Substantia nigra (tissue), 51 donors: ENCODE measurements at places on chromosomes 6 and 20.

DNA sequence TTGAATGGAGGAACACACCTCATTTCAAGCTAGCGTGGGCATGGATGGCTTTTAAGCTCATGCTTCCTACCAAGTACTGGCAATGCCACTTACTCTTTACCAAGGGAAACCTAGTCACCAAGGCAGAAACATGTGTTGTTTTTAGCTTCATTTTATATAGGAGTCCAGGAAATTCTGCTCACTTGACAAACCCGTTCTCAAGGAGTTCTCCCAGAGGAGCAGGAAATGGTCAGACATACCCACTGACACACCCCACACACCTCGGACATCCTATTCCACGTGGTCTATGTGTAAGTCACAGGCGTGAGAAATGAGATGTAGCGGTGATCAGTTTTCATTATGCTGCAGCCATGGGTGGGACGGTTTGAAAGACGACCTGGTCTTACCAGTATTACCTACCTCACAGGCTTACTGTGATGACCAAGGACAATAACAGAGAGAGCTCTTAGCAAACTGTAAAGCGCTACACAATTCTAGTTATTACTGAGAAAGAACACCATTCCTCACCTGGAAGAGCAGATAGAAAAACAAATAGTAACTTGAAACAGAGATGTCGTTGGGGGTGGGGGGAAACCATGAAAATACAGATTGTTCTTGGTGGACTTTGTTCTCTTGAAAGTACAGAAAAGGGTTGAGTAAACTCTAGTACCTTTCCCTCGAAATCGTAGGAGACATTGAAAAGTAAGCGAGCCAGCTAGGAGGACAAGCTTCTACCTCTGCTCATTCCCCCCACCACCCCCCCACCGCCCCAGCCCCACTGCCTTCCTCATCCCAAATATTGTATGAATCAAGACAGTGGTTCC is 1.7 kb downstream of the CNKSR3 start:
- DNase-seq, result no peak

- DNase-seq, result no peak
Measured at GRCh38 chr20:20786428-20786827, 74.0 kb upstream of the RALGAPA2 start.

DNA sequence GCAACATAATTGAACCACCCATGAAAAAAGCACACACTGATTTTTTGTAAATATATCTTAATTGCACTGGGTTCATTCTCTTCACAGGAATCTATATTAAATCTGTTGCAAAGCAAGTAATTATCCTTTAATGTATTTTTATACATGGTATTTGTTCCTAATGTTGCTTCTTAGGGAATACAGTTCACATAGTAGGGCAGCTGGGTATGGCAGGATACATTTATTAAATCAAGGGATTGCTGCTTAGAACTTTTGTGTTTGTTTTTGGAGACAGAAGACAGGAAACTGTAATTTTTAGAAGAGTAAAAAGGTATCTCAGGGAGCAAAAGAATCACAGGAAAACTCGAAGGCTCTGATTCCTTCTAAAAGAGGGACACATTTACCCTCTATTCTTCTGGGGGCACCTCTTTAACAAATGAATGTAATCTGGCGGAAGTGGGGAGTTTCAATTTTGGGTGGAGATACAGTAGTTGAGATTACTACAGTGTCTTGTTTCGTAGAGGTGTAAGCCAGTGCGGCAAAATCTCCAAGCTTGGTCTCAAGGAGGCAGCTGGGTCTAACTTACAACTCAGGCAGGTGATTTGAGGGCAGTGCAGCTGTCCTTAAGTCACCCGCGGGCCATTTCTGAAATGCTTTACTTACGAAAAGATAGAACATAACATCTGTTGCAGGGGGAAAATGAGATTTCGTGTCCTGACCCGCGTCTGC is 812 bp upstream of the SMIM13 start:
- DNase-seq, result peak; percentile 69

GRCh38 chr6:50925548-50925947 is 106.9 kb downstream of the TFAP2B start:
- no peak for DNase-seq

DNA sequence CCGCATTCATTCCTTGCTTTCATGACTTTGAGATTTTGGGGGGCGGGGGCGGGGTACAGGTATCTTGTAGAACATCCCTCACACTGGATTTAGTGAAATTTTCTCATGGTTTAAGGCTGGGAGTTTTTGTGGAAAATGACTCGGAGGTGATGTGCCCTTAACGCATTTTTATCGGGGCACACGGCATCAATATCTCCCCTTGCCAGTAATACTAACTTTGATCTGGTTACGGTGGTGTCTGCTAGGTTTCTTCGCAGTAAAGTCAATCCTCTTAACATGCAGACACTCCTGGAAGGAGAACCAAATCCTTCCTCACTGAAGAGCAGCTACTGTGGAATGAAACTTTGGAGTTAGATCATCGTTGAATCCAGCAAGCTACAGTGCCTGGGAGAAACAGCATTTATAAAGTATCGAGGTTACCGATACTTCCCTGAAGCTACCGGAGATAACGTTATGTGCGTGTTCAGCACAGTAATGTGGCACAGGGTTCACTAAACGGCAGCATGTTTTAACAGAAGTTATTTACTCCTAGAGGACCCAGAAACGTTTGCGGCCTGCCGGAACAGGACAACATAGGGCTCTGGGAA is 1.2 kb upstream of the DYNLRB1 start:
- no peak for DNase-seq

DNA sequence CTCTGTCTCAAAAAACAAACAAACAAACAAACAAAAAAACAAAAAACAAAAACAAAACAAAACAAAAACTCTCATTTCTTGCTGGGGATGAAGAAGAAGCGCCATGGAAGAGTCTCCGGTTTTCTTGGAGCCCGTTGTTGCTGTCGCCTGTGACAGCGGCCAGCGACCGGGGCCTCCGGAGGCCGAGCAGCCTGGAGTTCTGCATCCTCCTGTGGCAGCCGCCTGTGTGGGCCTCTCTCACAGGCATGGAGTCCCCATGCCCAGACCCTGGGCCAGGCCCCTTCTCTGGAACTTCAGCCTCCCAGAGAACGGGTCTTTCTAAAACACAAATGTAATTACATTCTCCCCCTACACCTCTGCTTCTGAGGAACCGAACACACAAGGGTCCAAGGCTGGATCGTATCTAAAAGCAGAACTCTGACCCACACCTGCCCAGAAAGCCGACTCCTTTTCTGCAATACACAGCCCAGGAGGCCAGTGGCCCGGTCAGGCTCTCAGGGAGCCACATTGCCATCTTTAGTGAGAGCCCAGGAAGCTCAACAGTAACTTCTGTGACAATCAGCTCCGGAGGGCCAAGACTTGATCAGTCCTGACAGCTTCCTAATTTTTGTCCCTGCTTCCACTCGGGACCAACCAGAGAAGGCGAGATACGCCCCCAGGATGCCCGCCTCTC is 18.5 kb downstream of the DACT2 start:
- no peak for DNase-seq

DNA sequence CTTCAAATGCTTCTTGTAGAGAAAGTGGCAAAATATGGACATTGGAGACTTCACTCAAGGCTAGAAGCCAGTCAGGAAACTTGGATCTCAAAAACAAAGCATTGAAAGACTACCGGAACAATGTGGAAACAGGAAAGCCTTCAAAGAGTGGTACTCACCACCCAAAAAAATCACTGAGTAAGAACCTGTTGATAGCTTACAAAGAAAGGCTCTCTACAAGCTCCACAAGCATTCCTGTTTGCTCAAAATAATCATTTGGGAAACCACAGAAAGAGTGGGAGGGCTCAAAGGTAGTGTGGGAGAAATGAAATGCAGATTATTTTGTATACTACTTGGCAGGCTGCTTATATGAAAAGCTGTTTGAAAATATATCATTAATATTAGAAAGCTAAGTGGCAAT is 9.5 kb upstream of the DST start:
- DNase-seq, result no peak

DNA sequence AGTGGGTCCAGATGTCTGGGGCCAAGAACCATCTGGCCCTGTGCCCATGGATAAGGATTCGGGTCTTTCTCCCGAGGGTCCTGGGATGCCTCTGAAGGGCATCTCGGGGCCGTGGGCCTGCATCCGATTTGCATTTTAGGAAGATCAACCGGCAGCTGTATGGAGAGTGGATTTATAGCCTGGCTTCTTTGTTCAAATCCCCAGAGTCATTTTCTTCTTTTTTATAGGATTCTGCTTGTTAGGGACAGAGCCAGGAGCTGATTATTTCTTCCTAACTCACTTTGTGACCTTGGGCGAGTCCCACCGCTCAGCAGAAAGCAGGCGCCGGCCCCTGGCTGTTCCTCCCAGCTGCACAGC is 52.9 kb upstream of the APCDD1L start:
- no peak for DNase-seq

GRCh38 chr20:46832555-46832954 is 62.1 kb upstream of the EYA2 start:
- no peak for DNase-seq

DNA sequence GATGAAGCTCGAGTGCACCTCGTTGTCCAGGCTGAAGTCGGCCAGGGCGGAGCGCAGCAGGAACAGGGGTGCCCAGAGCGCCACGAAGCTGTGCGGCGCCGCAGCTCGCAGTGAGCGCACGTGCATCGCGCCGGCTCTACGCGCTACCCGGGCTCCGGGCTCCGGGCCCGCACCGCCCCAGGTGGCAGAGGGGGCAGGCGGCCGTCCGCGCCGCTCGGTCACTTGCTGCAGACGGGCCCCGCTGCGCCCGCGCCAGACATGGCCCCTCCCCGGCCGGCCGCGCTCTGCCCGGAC is 497 bp downstream of the BMP7 start:
- peak; percentile 61 for DNase-seq
